Activated CD8-positive, alpha-beta memory T cell treated with anti-CD3 and anti-CD28 coated beads for 24 hours (primary cell): ENCODE measurements at places on chromosomes 12 and 14.

- DNase-seq, result no peak
Measured at GRCh38 chr14:22864979-22865378, 6.6 kb upstream of the LRP10 start.

DNA sequence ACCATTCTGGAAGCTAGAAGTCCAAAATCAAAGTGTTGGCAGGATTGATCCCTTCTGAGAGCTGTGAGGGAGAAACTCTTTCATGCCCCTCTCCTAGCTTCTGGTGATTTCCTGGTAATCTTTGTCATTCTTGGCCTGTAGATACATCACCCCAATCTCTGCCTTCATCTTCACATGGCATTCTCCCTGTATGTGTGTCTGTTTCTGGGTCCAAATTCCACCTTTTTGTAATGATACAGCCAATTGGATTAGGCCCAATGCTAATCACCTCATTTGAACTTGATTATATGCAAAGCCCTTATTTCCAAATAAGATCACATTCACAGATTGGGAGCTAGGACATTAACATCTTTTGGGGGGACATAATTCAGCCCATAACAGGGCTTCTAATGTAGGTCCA lies 76.9 kb upstream of the MBIP start:
- no peak for DNase-seq

DNA sequence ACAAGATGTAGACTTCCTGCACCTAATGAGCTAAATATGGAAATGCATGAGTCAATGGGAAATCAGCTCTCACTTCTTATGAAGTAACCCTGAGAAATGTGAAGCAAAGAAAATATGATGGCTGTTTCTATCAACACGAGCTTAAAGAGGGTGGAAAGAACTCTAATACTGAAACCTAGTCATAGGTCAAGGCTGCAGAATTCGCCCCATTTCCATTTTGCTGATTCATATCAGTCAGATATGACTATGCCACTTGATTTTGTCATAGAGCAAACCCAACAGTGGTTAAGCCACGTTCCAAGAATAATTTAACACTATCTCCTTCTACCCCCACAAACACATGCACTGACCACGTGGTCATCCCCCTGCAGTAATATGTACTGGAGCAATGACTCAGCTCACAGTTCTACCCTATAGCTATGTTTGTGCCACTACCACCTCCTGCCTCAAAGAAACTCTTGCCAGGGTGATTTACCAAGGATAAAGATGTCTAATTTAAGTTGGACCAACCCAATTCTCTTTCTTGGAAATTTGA lies 157.5 kb downstream of the TMTC3 start:
- DNase-seq, result no peak

GRCh38 chr12:115749071-115749841 lies 528.2 kb downstream of the MED13L start:
- DNase-seq, result no peak

- DNase-seq, result no peak
Measured at GRCh38 chr12:46408441-46408840, 35.9 kb upstream of the SLC38A2 start.

GRCh38 chr14:103628684-103629502 lies at the start of gene KLC1:
TSS of gene KLC1 (plus strand) at chr14:103629211. CDS start at chr14:103654565, 25,354 bp downstream.
- DNase-seq, result peak; percentile 95

- no peak for DNase-seq
Measured at GRCh38 chr12:70617450-70617849, 19.8 kb downstream of the PTPRB start.

- DNase-seq, result no peak
Measured at GRCh38 chr12:51240971-51241370, 2.3 kb downstream of the DAZAP2 start.

GRCh38 chr14:85413836-85414526 lies 116.0 kb upstream of the FLRT2 start:
- DNase-seq, result no peak

- DNase-seq, result no peak
Measured at GRCh38 chr14:71574976-71575375, 357.3 kb upstream of the RGS6 start.

DNA sequence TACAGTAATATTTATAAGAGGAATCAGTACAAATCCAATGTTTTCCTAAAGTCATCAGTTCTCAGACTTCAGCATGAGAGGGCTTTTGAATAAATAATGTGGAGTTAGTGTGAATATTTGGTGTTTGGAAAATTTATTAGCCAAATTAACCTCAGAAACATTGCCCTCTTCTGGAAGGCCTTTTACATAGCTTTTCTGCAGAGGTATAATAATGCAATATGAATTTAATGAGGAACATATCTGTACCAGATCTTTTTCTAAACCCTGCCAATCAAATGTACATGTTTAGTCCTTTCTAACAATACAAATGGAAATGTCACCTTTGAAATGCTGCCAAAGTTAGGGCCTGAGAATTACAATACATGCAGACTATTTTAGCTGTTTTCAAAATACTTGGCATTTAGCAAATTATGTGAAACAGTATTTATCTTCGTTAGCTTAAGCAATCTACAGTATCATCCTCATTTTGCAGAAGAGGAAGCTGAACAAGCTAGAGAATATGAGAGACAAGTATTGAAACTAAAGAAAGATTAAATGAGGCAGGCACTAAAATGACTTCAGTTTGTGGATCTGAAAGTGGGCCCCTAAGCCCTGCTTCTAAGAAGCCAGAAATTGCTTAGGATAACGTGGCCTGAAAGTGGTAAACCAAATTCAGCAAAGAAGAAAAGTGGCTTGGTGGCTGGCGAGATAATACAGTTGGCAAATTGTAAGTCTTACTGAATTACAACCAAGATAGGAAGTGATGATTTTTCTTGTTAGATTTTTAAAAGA lies 60.4 kb upstream of the MANSC4 start:
- no peak for DNase-seq

GRCh38 chr12:66965621-66966020 lies 286.7 kb upstream of the GRIP1 start:
- DNase-seq, result no peak

DNA sequence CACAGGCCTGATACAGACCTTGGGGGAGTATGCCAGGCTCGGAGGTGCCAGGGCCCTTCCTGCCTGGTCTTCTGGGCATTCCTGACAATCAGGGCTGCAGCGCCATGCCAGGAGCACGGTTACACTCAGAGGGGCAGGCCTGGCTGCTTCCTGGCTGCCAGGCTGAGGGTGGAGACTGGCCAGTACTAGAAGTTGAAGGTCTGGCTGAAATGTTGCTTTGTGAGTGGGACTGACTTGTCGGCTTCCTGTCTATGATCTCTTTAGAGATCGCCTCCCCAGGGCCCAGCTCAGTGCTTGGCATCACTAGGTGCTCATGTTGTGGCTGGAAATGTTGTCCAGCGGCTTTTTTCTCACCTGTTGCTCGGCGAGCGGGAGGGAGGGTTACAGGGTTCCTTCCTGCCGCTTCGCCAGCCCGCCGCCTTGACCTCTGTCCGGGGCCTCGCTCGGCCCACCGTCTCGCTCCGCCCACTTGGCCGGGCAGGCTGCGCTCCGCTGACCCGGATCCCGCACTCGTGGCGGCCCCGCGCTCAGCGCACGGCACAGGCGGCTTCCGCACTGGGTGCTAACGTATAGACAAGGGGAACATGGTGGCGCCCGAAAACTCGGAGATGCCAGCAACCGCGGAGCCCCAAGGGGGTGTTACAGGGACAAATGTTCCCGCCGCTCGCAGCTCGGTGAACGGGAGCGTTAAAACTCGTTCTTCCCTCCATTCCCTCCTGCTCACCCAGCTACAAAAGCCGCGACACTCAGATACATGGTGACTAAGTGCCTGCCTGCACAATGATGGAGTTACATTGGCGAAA lies 32.6 kb downstream of the PAPLN start:
- peak; percentile 62 for DNase-seq

- no peak for DNase-seq
Measured at GRCh38 chr14:56809270-56810146, 771 bp downstream of the OTX2 start.

GRCh38 chr12:19882346-19882745 lies 443.1 kb downstream of the AEBP2 start:
- DNase-seq, result no peak
